EH (cell line): ENCODE measurements at places on chromosomes 1 and 21.

- peak; percentile 55 for DNase-seq
Measured at GRCh38 chr1:107057197-107058133, 991 bp downstream of the PRMT6 start.

DNA sequence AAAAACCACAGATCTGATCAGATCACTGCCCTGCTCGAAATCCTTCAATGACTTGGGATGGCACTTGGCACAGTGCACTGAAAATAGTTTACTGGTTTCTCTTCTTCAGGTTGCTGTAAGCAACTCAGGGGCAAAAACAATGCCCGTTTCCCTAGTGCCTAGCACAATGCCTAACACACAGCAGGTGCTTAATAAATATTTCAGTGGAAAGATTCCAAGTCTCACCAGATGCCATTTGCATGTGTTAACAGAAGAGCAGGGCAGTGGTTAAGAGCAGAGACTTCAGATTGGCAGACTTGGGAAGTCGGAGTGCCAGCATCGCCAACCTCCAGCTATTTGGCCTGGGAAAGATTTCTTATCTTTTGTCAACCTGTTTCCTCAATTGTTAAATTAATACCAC, 10.9 kb upstream of the METTL25B start:
- DNase-seq: no peak

GRCh38 chr1:35644204-35644603, 2.9 kb upstream of the PSMB2 start:
- no peak for DNase-seq

DNA sequence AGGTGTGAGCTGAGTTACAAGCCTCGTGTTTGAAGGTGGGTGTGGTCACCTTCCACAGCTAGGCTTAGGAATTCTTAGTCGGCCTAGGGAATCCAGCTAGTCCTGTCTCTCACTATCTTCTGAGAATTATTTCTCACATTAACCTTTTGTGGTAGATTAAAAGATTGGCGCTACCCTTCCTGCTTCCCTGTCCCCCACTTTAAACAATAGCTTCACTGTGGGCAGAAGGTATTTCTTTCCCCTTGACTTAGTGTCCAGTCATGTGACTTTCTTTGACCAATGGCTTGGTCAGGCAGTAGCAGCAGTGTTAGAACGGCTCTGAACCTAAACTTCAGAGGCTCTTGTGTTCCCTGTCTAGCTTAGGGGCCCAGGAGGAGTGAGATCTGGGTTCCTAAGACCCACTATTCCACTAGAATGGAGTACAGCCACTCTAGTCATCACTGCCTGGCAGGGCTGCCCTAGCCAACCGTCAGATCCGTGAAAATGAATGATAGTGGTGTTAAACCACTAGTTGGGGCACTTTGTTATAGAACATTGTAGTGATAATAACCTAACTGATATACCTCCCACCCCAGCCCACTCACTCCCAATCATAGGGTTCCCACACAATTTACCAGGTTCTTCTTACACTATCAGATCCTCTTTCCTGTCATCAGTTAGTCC, 13.9 kb upstream of the C1orf141 start:
- peak; percentile 18 for DNase-seq

- DNase-seq: peak; percentile 80
Measured at GRCh38 chr1:79859212-79859948, 852.9 kb upstream of the ADGRL4 start.

GRCh38 chr1:177248258-177248657, 77.5 kb downstream of the BRINP2 start:
- no peak for DNase-seq

DNA sequence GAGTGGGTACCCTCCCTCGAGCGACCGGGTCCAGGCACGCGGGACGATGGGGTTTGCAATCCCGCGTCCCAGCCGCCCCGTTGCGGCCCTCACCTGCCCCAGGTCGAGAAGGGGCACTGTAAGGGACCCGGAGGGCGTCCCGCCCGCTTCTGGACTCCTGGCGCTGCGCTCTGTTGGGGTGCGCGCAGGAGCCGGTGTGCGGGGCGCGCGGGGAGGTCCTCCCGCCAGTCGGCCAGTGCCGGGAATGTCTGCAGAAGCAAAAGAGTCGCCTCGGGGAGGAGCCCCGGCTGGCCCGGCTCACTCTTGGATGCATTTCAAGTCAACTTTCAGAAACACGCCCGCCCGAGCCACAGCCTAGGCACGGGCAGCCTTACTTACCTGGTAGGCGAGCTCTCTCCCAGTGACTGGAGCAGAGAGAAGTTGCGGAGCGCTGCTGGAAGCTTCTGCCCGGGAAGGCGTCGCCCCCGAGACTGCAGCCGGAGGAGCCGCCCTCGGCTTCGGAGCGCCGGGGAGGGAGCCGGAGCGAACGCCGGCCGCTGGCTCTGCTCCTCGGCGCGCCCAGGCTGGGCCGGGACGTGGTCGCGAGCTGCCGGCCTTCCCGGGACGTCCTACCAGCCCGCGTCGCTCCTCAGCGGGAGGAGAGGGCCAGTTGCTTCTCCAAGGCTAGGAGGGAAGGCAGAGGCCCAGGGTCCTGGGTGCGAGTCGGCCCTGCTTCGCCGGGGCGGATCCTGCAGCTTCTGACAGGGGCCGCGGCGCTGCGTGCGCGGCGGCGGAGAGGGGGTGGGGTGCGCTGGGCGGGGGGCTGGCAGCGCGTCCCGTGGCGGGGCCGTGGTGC, at the start of gene LMX1A:
Gene LMX1A, minus strand, starts transcription at position 739 of the 835 bp plus-strand sequence. CDS start 1,156 bp downstream, outside the sequence.
- peak; percentile 3 for DNase-seq

DNA sequence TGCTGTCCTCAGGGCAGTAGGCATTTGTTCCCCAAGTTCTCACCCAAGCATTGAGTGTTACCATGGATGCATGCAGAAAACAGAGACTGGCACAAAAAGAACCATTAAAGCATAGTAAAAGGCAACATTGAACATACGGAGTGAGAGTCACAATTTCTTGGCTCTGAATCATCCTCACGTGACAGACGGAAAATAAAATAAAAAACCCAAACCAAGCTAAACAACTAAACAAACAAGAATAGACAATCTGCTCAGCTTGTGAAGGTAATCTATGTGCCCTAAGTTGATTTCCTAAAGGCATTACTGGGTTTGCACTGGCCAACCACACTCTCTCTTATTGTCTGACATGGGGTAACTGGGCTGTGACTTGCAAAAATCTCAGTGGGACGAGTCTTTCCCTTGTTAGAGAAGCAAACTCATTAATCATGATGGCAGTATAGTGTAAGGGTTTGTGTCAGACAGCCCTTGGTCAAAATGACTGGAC, 306.0 kb downstream of the ASTN1 start:
- DNase-seq: no peak

GRCh38 chr1:244248426-244248825, 197.3 kb downstream of the ZBTB18 start:
- no peak for DNase-seq

GRCh38 chr1:221778125-221778524, 36.2 kb upstream of the DUSP10 start:
- no peak for DNase-seq

- DNase-seq: peak; percentile 79
Measured at GRCh38 chr21:40797891-40798290, 49.1 kb downstream of the DSCAM start.

- DNase-seq: no peak
Measured at GRCh38 chr1:199743227-199743626, 284.3 kb upstream of the NR5A2 start.

DNA sequence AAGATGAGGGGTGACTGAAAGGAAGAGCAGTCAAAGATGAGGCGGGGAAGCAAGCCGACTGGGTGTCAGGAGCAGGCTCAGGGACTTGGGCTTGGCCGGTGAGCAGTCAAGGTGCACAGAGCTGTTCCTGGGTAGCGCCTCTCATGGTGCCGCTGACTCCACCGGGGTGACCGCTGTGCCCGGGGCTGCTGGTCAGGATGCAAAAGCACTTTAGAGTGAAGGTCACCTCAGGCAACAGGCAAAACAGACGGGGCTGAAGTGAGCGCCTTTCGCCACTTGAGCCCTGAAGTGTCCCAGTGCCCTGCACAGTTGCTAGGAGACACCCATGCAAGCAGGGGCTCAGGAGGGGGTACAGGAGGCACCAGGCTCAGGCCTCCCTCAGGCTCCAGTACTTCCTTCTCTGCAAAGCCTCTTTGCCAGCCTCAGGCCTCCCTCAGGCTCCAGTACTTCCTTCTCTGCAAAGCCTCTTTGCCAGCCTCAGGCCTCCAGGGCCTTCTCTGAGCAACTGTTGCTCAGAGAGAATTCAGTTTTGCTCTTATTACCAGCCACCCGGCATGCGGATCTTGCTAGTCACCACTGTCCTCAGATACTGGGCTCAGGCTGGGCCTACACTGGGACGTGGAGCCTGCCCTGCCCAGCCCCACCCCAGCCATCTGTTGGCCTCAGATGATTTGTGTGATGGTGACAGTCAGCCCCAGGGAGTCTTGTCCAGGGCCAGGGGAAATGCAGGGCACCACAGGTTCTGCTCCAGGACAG, 99.7 kb upstream of the IRF2BP2 start:
- DNase-seq: no peak

- no peak for DNase-seq
Measured at GRCh38 chr1:214228976-214229375, 52.0 kb upstream of the SMYD2 start.

DNA sequence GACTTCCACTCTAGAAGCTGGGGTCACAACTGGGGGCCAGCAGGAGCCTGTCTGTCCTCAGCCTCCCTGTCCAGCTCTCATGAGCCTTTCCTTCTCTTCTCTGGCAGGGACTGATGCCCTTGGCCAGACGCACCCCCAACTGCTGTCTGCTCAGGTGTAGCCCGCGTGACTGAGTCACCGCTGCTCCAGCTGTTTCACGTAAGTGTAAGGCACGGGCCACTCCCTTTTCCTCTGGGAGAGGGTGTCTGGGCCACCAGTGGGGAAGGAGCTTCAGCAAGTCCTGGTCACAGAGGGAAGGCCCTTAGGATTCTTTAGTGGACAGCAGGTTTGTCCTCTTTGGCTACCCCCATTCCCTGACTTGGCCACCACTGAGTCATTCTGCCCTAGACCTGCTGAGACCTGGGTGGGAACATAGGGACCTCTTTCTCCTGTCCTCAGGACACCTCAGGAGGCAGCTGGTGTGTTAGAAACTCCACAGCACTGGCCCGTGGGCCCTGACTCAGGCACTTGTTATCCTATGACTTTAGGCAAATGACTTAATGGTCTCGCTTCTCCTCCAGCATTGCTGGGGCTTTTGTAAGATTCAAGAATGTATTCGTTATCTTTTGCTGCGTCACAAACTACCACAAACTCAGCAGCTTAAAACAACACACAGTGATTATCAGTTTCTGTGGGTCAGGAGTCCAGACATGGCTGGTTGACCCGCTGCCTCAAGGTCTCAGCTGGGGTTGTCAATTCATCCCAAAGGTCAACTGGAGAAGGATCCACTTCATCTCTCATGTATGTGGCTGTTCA, 64.8 kb downstream of the FAM163A start:
- peak; percentile 86 for DNase-seq

DNA sequence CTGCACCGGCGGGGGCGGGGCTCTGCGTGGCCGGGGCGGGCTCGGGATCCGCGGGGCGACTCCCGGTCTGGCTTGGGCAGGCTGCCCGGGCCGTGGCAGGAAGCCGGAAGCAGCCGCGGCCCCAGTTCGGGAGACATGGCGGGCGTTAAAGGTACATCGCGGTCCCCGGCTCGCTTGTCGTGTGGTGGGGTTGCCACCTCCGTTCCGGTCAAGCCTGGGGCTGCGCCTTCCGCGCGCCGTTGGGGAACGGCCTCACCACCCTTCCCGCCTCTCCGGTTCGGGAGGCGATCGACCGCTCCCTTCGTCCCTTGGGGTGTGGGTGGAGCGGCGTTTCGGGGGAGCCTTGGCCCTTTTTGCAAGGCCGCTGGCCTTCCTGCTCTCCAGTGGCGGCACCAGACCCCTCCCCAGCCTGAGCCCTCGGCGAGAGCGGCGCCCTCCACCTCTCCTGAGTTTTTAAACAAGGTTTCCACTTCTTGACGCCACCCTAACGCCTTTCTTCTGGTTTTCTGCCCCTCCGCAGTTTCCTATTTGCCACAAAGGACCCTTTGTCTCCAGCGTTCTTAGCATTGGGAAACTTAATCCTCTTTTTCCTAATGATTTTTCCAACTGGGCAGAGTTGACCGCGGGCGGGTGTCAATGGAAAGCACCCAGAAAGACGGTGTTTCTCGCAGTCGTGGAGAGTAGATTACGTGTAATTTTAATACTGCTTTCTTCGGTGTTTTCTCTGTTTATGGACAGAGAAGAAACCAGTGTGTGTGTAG, at the start of the genes LEPR and LEPROT:
Gene LEPR, plus strand, starts transcription at position 79 of the 761 bp plus-strand sequence. CDS start 144,898 bp downstream, outside the sequence.
Gene LEPROT, plus strand, starts transcription at position 79 of the 761 bp plus-strand sequence. Its CDS starts 57 bp downstream, at position 136.
- DNase-seq: no peak

- DNase-seq: no peak
Measured at GRCh38 chr1:67723126-67723525, 38.1 kb downstream of the GADD45A start.

GRCh38 chr1:212293579-212293978, 8.4 kb downstream of the PPP2R5A start:
- DNase-seq: peak; percentile 24

DNA sequence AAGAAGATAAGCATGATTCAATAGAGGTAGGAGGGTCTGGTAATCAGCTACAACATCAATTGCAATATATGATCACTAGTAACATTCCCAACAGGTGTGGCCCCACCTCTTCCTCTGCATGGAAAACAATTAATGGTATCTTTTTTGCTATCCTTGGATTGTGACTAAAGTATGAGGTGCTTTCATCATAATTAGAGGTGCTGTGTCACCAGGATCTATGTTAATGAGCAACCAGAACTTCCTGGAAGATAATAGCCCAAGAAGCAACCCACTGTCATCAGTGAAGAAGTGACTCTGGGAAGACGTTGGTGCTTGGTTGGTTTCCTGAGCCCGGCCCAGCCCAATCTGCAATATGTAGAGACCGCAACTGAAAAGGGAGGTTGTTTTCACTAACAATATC, 167.2 kb downstream of the SETD4 start:
- no peak for DNase-seq

- DNase-seq: no peak
Measured at GRCh38 chr1:67142931-67143330, 8.2 kb upstream of the C1orf141 start.

DNA sequence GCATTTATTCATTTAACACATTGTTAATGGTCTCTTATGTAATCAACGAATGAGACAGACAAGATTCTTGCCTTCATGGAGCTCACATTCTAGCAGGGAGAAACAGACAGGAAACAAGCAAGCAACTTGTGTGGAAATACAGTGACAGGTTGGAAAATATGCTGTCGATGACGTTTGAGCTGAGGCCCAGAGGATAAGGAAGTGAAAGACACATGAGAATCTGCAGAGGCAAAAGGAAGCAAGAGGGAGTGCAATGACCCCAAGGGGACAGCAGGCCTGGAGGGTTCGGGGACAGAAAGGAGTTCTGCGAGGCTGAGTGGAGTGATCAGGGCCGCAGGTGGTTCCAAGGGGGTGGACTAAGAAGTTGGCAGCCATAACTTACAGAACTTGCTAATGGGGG, 60.6 kb upstream of the AKT3 start:
- DNase-seq: no peak

DNA sequence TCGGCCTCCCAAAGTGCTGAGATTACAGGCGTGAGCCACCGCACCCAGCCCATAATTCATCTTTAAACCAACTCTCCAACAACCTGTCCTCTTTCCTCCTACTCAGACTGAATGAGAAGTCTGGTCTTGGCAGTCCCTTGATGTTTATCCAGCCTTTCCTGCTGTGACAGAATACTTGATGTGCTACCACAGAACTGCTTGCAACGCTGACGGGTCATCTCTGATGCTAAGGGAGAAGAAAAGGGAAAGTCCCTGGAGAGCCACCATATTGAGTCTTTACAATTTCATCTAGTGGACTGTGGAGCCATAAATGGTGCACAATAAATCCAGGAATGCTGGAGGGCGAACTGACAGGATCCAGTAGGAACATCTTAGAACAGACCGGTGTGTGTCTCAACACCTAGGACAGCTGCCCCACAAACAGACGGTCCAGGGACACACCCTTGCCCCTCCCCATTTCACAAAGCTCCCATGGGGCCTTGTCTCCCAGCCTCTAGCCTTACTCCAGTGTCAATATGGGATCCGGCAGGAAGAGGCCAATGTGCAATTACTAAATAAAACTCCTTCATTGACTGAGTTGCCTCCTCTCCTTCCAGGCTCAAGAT, 30.7 kb downstream of the JAK1 start:
- no peak for DNase-seq
